ENCODE measurements at places on chromosomes 1 and 21.

GRCh38 chr1:3312898-3313575, 141.4 kb upstream of the ARHGEF16 start:
- no peak for DNase-seq

DNA sequence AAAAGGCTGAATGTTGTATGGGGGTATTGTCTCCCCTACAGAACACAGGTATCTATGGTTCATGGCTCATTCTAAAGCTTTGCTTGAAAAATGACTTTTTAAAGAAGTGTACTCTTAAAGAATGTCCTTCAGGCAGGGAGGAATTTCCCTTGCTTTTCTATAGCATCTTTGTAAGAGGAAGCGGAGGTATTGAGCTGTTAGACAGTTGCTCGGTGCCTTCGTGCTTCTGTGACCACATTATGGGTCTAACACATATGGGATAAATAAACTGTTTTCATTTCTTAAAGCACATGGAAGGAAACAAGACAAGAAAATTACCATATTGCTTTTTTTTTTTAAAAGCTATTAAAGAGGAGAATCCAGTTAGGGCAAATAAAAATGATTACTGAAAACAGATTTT, 182.9 kb downstream of the NTNG1 start:
- no peak for DNase-seq

GRCh38 chr1:59768792-59769735, 45.7 kb upstream of the HOOK1 start:
- DNase-seq, result no peak

DNA sequence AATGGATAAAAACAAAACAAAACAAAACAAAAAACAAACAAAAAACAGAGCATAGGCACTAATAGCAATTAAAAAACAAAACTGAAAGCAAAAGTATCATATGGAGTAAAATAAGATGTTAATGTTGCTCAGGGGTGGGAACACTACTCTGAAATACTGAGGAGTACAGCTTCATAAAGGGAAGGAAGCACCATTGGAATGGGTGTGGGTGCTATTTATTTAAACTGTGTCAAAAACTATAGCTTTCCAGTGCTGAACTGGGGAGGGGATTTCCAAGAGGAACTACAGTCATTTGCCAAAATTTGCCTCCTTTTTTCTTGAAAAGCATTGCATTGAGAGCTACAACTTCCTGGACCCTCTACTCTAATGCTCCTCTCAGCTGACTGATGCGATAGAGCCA, 40.0 kb downstream of the SPTA1 start:
- no peak for DNase-seq

GRCh38 chr21:27480841-27481261, 514.0 kb upstream of the ADAMTS5 start:
- DNase-seq, result no peak

- no peak for DNase-seq
Measured at GRCh38 chr21:38095220-38095619, 161.6 kb upstream of the KCNJ15 start.

GRCh38 chr1:179205284-179205683, 24.2 kb downstream of the ABL2 start:
- no peak for DNase-seq

DNA sequence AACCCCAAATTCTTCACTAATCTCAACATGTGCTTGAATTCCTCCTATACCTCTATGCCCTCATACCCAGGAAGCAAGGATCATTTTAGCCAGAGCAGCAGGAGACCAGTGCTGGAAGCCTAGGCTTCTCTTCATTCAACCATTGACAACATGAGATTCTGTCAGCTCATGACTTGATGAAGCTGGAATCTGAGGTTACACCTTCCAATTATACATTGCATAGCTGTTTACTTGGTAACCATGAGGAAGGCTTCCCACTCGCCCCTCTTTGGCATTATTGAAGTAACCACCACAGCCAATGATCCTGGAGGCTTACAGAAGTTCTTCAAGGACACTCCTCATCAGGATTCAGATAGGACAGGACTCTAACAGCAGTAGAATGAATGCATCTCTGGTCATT, 160.3 kb downstream of the TPR start:
- DNase-seq, result no peak

DNA sequence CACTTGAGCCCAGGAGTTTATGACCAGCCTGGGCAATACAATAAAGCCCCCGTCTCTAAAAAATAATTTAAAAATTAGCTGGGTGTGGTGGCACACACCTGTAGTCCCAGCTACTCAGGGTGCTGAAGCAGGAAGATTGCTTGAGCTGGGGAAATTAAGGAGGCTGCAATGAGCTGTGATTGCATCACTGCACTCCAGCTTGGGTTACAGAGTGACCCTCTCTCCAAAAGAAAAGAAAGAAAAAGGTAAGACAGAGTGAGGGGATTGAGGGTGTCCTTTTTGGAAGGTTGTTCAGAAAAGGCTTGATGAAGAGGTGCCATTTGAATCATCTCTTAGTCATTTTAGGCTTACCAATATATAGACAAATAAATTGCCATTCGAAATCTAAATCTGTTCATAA, 4.0 kb upstream of the SRRM1 start:
- no peak for DNase-seq

- no peak for DNase-seq
Measured at GRCh38 chr1:38173157-38173831, 126.7 kb upstream of the POU3F1 start.

GRCh38 chr1:200653022-200653462, 16.7 kb downstream of the DDX59 start:
- DNase-seq, result no peak

GRCh38 chr1:64967381-64967780, 1.0 kb upstream of the JAK1 start:
- DNase-seq, result no peak

DNA sequence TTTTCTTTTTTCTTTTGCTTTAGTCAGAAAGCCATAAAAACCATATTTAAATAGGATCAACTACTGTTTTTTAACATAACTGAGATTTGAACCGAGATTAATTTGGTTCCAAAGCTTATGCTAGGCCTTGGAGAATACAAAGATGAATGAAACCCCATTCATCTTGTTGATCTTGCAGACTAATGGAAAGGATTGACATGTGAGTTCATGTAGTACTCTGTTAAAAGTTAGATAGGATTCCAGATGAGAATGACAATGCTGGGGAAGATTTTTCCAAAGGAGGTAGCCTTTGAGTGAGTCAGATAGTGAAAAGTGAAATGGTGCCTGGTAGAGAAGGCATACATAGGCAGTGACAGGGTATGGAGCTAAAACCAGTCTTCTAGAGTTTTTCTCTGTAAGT, 22.7 kb downstream of the RBM15 start:
- DNase-seq, result no peak

- DNase-seq, result no peak
Measured at GRCh38 chr1:161946071-161946987, 77.3 kb downstream of the OLFML2B start.

- DNase-seq, result no peak
Measured at GRCh38 chr1:71307451-71307850, 226.6 kb upstream of the ZRANB2 start.

GRCh38 chr1:1955621-1956094, 36.6 kb upstream of the TMEM52 start:
- DNase-seq, result no peak

GRCh38 chr1:226002667-226003501, 3.7 kb upstream of the SDE2 start:
- no peak for DNase-seq

GRCh38 chr21:24411429-24411828, 1195.9 kb downstream of the MRPL39 start:
- DNase-seq, result no peak

DNA sequence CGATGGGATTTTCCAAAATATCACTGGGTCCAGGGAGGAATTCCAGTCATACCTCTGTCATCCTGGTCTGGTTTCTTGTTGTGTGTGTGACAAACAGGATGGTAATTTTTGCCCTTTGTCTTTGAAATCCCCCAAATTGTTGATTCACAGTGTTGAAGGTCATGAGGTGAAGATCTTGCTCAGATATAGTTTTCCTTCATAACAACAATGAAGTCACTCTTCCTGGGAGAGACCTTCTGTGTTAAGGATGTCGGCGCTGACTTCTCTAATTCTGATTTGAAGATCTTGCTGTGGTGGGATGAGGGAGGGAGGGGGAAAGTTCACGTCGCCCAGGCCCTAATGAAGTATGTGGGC, 32.2 kb upstream of the MPZL1 start:
- DNase-seq, result no peak

DNA sequence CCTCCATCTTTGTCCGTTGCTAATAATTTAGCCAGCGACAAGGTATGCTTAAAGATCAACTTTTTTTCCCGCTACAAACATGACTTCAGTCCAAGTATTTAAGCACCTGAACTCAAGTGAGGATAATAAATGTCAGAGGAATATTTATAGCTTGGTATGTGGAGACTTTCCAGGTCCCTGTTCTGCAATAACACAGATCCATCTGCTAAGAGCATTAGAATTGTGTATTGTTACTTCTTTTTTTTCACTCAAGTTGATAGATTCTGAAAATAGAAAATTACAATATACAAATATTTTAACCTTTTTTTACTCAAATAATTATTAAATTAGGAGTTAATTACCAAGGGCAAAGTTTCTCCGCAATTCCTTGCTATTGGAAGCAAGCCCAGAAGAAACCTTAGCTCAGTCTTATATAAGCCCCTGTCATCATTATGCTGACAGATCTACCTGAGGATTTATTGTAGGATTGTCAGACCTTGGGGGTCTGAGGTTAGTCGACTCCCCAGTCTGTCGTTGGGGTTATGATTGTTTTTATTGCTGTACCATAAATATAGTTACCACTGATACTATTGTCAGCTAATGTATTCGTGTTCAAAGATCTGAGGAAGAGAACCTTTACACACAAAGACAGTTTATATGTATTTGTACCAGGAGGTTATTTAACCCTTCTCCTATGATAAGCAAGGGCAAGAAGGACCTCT, 337.9 kb downstream of the TBX15 start:
- no peak for DNase-seq

DNA sequence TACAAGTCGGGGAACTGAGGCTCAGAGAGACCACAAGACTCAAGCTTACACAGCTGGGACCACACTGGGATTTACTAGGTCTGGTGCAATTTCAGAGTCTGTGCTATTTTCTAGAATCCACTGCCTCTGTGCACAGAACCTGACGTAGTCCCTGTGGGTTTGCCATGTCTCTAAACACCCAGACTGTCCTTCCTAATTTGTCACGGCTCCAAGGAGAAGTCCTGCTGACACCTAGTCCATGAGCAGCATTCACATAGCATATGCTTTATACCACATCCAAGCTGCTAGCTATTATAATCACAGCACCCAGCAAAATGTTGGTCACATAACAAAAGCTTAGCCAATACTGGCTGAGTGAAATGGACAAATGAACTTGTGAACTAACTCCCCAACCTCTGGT, 79.0 kb upstream of the HMGB4 start:
- no peak for DNase-seq

GRCh38 chr1:20174937-20175666, 10.8 kb upstream of the UBXN10 start:
- no peak for DNase-seq

- DNase-seq, result peak; percentile 49
Measured at GRCh38 chr21:45554477-45555175, 12.4 kb upstream of the SLC19A1 start.

GRCh38 chr1:59645893-59646292, 168.9 kb upstream of the HOOK1 start:
- DNase-seq, result no peak

- no peak for DNase-seq
Measured at GRCh38 chr21:43286196-43286595, 117.4 kb downstream of the CRYAA start.

DNA sequence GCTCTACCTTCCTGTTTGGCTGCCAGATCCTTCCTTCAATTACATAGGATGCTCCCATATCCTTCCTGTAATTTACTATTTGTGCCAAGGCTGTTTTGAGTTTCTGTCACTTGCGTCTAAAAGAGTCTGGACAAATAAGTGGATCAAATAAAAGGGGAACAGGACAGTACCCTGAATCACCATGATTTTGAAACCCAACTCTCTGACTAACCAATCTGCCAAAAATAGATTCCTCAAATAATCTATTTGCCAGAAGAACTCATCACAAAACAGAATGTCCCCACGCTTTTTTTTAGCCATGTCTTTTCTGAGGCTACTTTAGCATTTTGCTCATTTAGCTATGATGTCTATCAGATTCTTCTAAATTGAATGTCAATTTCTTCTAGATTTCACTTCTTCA, 392.6 kb downstream of the NTNG1 start:
- DNase-seq, result no peak

- DNase-seq, result no peak
Measured at GRCh38 chr1:201226859-201227488, 36.4 kb downstream of the IGFN1 start.

DNA sequence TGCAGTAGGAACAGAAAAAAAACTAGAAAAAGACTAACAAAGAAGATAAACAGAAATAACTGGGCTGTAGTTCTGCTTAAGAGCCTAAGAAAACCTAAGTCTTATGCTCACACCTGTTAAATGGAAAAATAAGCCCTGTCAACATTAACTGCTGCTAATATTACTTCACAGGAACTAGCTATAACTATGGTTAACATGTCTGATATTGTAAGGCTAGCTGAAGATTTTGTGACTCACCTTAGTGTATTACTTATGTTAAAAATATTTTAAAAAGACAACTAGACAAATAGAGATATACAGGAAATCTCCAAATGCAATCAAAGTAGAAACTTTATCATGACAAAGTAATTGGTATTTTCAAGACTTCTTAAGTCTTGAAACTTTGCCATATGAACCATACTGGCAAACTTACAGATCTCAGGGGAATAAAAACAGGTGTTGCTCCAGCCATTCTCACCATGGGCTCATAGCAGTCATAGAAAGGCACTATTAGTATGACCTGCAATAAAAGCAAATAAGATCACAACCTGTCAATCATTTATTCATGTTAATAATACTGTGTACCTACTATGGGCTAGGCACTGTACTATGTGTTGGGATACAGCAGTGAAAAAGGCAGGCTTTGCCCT, 30.7 kb downstream of the KYAT3 start:
- no peak for DNase-seq

- no peak for DNase-seq
Measured at GRCh38 chr1:85569122-85569521, 11.4 kb upstream of the CCN1 start.

DNA sequence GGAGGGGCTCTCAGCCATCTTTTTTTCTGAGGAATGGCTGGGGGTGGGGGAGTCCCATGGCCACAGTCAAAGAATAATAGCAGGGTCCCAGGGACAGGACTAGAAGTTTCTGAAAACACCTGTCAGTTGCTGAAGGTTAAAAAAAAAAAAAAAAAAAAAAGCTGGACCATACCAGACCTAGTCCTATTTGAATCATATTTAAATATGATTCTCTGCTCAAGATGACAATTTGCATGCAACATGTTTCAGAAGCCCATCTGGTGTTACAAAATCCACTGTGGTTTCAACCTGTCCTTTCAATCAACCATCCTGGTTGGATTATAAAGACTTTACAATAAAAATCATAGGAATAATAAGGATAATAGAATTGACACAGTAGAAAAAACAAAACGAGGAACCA, 153.7 kb downstream of the TENT5C start:
- DNase-seq, result no peak

All from NCI-H1105 (cell line).